NCI-H446 treated with DMSO at 0.1 percent for 48 hours (cell line): ENCODE measurements at places on chromosomes 6 and 20.

GRCh38 chr6:46888578-46888977 lies 33.2 kb downstream of the ADGRF5 start:
- no peak for DNase-seq

GRCh38 chr6:150470960-150471665 lies 102.3 kb downstream of the IYD start:
- no peak for DNase-seq

- DNase-seq = no peak
Observed at GRCh38 chr20:61668065-61668650, 397.5 kb downstream of the TAF4 start.

- DNase-seq = peak; percentile 42
Observed at GRCh38 chr20:8244637-8245036, 112.6 kb downstream of the PLCB1 start.

DNA sequence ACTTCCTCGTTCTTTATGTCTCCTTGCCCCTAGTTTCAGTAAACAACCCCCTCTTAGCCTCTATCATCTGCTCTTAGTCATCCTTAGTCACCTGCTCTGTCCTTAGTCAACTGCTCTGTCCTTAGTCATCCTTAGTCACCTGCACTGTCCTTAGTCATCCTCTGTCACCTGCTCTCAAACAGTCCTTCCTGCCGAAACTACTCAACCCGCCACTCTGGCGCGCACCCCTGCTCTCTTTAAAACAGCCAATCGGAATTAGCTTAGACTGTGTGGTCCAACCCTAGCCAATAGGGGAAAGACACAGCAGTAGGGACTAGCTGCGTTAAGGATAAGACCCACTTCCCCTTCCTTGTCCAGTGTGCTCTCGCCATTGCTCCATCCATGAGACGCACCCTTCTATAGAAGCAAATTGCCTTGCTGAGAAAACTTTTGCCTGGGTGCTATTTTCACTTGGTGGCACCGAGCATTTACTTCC lies 73.9 kb downstream of the BACH2 start:
- no peak for DNase-seq

DNA sequence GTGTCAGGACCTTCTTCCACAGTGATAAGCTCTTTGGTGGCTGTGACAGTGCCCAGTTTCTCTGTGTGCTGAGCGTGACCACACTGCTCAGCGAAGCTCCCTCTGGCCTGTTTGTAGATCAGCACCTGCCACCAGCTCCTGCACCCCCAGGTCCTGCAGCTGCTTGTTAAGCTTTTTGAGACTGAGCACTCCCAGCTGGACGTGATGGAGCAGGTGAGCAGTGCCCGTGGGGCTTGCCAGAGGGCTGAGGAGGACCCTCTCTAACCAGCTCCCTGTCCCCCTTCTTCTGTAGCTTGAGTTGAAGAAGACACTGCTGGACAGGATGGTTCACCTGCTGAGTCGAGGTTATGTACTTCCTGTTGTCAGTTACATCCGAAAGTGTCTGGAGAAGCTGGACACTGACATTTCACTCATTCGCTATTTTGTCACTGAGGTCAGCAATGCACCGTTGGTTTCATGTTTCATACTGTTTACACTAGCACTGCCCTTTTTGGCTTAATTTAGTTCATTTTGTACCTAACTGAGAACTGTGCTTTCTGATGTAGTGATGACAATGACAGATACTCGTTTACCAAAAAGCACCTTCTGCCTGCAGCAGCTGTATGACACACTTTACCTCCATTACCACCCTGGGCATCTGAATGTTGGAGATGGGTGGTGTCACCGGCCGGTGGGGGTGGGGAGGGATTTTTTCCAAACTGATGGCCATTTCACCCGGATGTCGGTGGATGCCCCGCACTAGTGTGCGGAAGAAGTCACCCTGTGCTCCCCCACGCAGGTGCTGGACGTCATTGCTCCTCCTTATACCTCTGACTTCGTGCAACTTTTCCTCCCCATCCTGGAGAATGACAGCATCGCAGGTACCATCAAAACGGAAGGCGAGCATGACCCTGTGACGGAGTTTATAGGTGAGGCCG lies 12.5 kb downstream of the NELFCD start:
- no peak for DNase-seq

- no peak for DNase-seq
Observed at GRCh38 chr6:37851997-37852524, 32.5 kb downstream of the ZFAND3 start.

- no peak for DNase-seq
Observed at GRCh38 chr6:161138543-161139303, 135.1 kb downstream of the AGPAT4 start.

DNA sequence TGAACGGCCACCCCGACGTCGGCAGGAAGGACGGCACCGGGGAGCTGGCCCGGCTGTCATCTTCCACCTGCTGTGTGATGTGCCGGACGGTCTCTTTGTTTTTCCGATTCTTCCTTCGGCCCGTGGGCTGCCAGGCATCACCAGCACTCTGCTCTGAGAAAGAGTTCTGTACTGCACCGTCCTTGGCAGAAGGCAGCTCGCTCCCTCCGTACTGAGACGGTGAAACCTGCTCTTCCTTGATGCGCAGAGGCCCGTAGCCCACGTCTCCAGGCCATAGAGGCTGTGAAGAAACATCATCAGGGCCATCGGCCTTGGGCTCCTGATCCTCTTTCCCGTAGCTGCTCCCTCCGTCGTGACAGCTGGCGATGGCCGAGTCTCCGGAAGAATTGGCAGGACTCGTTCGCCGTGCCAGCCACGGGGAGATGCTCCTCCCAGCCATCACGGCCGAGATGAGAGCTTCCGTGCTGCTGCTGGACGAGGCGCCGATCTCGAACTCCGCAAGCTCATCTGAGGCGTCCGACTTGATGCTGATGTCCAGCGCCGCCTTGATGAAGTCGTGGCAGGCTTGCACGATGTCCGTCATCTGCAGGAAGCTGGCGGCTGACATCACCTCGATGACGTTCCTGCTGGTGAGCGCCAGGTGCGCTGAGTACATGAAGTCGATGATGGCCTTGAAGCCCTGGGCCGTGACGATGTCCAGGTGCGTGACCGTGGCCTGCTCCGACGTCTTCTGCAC lies 41.1 kb downstream of the ZBTB46 start:
- no peak for DNase-seq

- DNase-seq = no peak
Observed at GRCh38 chr6:143396497-143397226, 53.8 kb downstream of the ADAT2 start.

DNA sequence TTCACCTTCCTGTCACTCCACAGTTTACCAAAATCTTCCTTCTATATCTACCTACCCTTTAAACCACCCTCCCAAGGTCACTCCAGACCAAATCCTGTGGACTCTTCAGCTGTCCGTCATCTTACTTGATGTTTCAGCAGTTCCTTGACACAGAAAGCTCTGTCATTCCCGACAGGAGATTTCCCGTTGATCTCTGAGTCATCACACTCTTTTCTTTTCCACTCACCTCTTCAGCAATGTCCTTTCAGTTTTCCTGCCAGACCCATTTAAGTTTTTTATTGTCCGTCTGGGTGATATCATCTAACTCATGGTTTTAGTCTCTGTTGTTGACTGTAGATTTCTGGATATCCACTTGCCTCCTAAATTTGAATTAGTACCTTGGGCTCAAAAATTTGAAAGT lies 69.9 kb upstream of the SCGN start:
- no peak for DNase-seq

GRCh38 chr20:62132421-62132820 lies 10.1 kb downstream of the LSM14B start:
- no peak for DNase-seq

GRCh38 chr20:31831211-31831610 lies 12.1 kb downstream of the MYLK2 start:
- no peak for DNase-seq

- no peak for DNase-seq
Observed at GRCh38 chr6:124254941-124255685, 451.4 kb downstream of the NKAIN2 start.

- DNase-seq = no peak
Observed at GRCh38 chr20:34628026-34628425, 48.9 kb downstream of the PIGU start.

DNA sequence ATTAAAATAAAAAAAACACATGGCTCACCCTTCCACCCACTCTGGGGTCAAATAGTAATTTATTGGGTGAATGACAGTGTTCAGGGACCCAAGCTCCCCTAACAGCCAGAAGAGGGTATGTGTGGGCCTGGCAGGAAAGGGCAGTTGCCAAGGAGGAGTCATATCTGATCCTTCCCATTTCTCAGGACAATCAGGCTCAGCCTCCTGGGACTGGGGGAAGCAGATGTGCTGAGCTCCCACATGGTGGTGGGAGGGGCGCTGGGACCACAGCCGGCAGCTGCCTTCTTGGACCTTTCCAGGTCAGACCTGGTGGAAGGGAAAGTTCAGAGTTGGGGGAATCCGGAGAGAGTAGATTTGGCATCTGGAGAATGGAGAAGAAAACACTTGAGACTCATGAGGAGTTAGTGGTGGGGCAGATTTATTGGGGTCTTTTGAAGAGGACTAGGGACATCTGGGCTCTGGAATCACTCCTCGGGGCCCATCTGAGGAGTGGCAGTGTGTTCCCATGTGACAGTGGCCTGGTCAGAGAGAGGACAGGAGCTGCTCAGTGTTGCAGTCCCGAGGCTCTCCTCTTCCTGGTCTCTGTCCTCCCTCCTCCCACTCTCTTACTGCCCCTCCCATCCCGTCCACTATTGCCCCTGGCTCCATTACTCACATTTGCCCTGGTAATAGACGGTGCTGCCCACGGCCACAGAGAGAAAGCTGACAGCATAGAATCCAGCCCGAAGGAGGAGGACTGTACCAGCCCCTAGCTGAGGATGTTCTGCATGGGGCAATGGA lies 3.0 kb downstream of the LST1 start:
- DNase-seq = no peak

DNA sequence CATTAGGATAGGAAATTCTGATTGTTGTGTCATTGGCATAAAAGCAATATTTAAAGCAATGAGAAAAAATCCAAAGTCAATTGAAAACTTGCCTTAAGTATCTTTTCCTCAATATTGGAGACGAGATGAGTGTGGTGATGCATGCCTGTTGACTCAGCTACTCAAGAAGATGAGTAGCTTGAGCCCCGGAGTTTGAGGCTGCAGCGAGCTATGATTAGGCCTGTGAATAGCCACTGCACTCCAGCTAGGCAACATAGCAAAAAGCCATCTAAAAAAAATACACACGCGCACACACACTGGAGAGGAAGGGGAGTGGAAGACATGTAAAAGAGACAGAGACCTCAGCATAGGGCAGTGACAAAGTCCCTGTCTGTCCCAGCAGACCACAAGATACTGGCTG lies 9.7 kb upstream of the MARCKS start:
- no peak for DNase-seq

DNA sequence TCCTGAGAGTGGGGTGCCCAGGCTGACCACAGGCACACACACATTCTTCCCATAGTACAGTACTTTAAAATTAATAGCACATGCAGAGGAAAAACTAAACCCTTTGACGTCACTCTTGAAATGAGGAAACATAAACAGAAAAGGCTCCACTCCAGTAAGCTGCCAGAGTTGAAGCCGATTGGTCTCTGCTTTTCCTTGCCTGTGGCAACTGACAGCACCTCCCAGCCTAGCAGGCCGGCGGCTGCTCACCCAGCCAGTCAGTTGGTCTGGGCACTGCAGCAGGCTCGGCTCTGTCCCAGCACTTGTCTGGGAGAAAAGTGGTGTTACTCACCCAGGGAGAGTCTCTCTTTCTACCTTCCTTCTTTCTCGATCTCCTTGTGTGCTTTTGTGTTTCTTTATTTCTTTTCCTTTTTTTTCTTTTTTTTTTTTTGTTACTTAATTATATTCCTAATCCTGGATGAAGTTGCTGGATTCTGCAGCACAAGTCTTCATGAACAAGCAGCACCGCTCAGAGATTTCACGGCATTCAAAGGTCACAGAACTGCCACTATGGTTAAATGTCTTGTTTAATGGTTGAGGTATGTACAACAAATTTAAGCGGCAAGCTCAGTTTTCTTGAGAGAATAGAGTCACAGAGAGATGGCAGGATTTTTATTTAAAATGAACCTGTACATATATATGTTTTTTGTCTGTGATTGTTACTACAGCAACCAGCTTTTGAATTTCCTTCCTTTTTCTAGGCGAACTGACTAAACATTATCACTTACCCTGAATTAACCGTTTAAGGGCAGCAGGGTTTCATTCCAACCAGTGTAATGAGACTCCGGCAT lies at the start of gene PDE7B:
Gene PDE7B, plus strand, starts transcription at position 260 of the 830 bp plus-strand sequence.
- DNase-seq = peak; percentile 90

DNA sequence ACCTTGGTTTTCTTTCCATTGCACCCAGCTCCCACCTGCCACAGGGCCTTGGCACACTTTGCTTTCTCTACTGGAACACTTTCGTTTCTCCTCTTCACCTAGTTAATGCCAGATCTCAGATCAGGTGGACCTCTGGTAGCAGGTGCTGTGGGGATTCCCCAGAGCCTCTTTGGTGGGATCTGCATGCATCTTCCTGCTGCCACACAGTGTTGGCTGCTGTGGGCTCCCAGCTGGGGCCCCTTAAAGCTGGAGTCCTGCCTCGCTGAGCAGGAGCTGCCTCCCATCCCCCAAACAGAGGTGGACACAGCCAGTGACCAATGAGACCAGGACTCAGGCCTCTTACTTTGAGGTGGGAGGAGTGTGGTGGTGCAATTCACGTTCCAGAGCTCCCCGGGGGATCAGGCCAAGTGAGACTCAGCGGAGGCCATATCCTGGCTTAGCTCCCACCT lies 28.4 kb downstream of the CEBPB start:
- DNase-seq = no peak

- DNase-seq = no peak
Observed at GRCh38 chr6:170080828-170081371, 210.0 kb downstream of the DLL1 start.

DNA sequence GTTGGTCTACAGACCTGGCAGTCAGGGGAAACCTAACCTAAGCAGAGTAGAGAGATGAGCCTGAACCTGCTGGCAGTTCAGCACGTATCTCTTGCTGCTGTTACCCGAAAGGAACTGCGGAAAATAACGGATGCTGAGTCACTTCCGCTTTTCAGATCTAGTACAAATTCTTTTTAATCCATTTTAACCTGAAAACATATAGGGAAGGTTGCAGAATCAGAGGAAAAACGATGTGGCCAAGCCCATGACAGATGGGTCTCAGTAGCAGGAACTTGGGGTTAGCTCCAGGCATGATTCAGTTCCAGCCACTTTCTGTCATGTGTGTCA lies 351.9 kb upstream of the PRND start:
- DNase-seq = no peak

DNA sequence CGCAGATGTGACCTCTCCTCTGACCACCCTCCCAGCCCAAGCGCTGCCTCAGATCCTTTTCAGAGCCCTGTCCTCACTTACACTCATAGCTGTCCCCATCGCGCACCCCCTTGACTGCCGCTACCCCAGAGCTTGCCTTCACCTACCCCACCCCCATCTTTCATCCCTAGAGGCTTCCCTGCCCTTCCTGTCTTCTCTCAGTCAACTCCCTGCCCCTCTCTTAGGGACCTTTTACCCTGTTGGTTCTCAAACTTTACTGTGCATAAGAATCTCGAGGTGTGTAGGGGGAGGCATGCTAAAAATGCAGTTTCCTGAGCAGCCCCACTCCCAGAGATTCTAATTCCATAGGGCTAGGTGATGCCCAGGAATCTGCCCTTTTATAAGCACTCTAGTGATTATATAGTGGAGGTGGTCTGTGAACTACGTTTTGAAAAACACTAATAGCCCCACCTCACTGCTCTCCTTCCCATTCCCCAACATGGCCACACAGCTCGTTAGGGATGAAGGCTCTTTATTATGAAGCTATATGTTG lies 725 bp downstream of the TM9SF4 start:
- no peak for DNase-seq
